ENCODE measurements at places on chromosomes 6 and 20.

GRCh38 chr20:54678253-54678652 lies 202.9 kb downstream of the DOK5 start:
- no peak for DNase-seq

- peak; percentile 31 for DNase-seq
Observed at GRCh38 chr6:41801380-41801779, 13.9 kb downstream of the TOMM6 start.

GRCh38 chr20:5757949-5758348 lies 7.7 kb downstream of the SHLD1 start:
- DNase-seq = no peak

GRCh38 chr20:23753589-23753988 lies 2.9 kb upstream of the CST1 start:
- no peak for DNase-seq

Data from A549 (cell line).